ENCODE measurements at places on chromosomes 3 and 15.

DNA sequence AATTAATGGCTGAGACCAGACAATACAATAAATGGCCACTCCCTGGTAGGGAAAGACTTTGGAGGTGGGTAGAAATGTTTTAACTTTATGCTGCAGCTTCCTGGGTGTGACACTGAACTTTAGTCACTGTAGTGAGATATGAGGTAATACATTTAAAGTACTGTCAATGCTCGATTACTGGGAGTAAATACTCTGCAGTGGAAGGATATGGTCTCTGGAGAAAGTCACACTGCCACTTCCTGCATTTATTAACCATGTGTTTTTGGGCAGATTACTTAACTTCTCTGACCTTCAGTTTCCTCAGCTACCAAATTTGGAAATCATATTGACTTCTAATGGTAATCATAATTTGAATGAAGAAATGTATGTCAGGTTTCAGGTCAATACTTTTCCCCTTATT, 317.1 kb upstream of the TGFBR2 start:
- no peak for DNase-seq

DNA sequence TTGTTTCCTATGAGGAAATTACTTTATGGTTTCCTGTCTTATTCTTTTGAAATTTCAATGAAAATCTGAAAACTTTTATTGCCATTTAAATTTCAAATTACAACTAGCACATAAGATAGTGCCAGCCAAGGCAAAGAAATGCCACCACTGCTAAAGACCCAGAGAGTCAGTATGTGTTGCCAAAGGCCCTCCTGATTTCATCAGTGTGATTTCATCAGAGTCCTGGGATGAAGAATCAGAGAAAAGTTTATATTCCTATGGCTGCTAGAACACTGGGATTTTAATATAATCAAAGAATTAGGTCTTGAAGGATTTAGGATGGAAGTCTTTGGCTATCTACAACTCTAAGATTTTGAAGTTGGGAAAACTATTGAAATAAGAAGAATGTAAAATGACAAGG, 434.2 kb upstream of the CCDC54 start:
- DNase-seq: no peak

- no peak for DNase-seq
Measured at GRCh38 chr15:81292523-81293001, 31.4 kb downstream of the STARD5 start.

- DNase-seq: peak; percentile 54
Measured at GRCh38 chr3:112858410-112859069, 11.9 kb upstream of the CD200R1L start.

DNA sequence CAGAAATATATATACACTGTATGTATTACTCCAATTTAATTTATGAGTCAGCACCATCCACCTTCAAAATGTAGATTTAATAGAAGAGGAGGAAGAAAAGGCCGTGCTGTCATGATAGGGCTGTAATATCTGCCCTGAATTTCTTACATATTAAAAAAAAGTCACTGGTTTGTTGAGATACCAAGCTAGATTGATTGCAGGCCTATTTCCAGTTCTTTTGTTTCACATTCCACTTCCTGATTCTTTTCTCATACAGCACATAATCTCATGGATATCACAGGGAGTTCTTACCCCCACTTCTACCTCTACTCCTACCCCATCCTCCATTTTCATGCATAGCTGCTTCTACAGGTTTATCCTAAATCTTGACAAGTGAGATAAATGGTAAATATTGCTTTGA, 290.3 kb downstream of the ZBTB20 start:
- no peak for DNase-seq

DNA sequence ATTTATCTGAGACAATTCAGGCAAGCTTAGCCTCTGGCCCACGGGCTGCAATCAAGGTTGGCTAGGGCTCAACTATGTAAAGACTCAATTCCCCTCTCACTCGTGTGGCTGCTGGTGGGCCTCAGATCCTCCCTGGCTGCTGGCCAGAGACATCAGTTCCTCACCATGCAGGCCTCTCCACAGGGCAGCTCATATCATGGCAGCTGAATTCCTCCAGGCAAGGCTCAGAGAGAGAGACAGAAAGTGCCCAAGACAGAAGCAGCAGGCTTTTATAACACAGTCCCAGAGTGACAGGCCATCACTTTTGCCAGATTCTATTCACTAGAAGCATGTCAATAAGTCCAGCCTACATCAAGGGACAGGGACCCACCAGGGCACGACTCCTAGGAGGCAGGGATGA, 63.2 kb downstream of the XXYLT1 start:
- DNase-seq: no peak

GRCh38 chr15:101010781-101011180, 91.6 kb downstream of the LRRK1 start:
- no peak for DNase-seq

- no peak for DNase-seq
Measured at GRCh38 chr3:119657887-119658702, 2.3 kb downstream of the POPDC2 start.
